Vagina (tissue), 2 donors: ENCODE measurements at places on chromosomes 1 and 21. TPM values are rescaled to one million over a fixed set of nuclear protein-coding genes. Genes with fewer than 3 reads are reported as not detected.
A peak's percentile ranks its signal among the peaks of the same experiment; 100 is the strongest.

The SPRR5 gene
- total RNA-seq: not detected

The PCP4 gene
- total RNA-seq: 174 TPM

The OR2T11 gene
- not detected for total RNA-seq

The CACNA1S gene
- total RNA-seq: not detected

The IFNGR2 gene
- total RNA-seq: 89.6 TPM

The CD5L gene
- not detected for total RNA-seq

The ETNK2 gene
- 30.9 TPM for total RNA-seq

The GSTM1 gene
- total RNA-seq: 156 TPM

DNA sequence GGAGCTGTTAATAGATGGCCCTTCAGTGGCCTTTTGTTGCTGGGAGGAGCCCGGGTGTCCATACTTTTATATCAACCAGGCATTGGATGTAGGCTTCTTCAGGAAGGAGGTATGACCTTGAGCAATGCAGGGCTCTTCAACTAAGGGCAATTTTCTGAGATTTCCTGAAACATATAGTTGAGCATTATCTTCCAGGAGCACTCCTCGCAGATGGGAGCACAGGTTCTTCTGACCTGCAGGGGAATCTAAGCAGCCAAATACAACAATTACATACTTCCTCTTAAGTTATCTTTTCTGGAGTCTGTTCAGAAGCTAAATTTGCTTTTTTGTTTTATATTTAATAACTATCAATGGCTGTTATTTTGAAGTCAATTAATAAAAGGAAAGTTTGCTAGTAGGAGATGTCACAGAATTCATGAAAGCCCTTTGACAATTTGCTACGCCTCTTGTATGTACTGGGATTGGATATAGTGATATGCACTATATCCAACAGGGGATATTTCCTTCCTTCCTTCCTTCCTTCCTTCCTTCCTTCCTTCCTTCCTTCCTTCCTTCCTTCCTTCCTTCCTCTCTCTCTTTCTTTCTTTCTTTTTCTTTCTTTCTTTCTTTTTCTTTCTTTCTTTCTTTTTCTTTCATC lies 422.6 kb upstream of the NEGR1 start:
- no peaks in the 10 kb centered on the region for H3K27me3 ChIP-seq
- no peaks in the 10 kb centered on the region for H3K36me3 ChIP-seq
- H3K27ac ChIP-seq: no peak overlapping the region
- no peak for DNase-seq

- H3K27ac ChIP-seq: peak overlapping the region; percentile 46
- H3K4me3 ChIP-seq: no peak overlapping the region
- peak; percentile 54 for DNase-seq
- H3K27me3 ChIP-seq: no peaks in the 10 kb centered on the region
- no peaks in the 10 kb centered on the region for H3K36me3 ChIP-seq
Measured at GRCh38 chr1:207898260-207898659, 12.7 kb downstream of the CD34 start.

DNA sequence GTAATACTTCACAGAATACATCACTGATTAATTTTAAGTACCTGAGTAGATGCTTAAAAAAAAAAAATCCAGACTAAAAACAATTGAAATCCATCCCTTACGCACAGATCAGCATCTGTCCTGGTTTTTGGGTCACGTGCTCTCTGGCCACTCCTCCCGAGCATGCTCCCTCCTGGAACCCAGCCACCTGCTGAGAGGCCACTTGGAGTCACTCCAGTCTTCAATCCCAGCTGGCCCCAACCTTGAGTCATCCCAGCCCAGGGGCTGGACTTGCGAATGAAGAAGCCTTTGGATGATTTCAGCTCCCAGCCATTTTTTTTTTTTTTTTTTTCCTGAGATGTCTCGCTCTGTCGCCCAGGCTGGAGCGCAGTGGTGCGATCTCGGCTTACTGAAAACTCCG lies 8.9 kb downstream of the MAP1LC3C start:
- no peak overlapping the region for H3K27ac ChIP-seq
- H3K36me3 ChIP-seq: no peaks in the 10 kb centered on the region

GRCh38 chr1:176745945-176746344 lies 283.0 kb downstream of the PAPPA2 start:
- H3K27ac ChIP-seq: no peak overlapping the region
- no peaks in the 10 kb centered on the region for H3K27me3 ChIP-seq
- no peaks in the 10 kb centered on the region for H3K36me3 ChIP-seq
- DNase-seq: no peak
- no peaks in the 10 kb centered on the region for H3K4me1 ChIP-seq
- H3K4me3 ChIP-seq: no peak overlapping the region

GRCh38 chr1:17023102-17023501 lies 11.4 kb upstream of the ATP13A2 start:
- DNase-seq: no peak
- H3K27me3 ChIP-seq: no peaks in the 10 kb centered on the region
- peaks cover 91% of the 10 kb centered on the region for H3K36me3 ChIP-seq
- H3K4me3 ChIP-seq: no peak overlapping the region
- no peak overlapping the region for H3K27ac ChIP-seq

DNA sequence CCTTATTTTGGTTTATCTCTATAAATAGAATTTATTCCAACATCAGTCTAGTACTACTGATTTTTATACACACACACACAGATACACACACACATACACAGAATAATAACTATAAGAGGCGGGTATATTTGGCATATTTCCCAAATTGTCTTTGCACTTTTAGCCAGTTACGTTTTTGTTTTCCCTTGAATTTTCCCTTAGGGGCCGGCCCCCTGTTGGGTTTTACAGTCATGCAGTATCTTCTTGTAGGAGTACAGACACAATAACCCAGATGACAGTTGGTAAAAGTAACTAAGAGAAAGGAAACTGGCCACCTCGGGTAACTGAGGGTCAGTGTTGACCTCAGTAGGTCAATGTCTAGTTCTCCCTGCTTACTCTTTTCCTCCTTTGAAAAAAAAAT lies 50.9 kb downstream of the DISP1 start:
- no peak for DNase-seq
- H3K27me3 ChIP-seq: no peaks in the 10 kb centered on the region
- H3K36me3 ChIP-seq: no peaks in the 10 kb centered on the region
- H3K27ac ChIP-seq: no peak overlapping the region
- no peaks in the 10 kb centered on the region for H3K4me1 ChIP-seq

DNA sequence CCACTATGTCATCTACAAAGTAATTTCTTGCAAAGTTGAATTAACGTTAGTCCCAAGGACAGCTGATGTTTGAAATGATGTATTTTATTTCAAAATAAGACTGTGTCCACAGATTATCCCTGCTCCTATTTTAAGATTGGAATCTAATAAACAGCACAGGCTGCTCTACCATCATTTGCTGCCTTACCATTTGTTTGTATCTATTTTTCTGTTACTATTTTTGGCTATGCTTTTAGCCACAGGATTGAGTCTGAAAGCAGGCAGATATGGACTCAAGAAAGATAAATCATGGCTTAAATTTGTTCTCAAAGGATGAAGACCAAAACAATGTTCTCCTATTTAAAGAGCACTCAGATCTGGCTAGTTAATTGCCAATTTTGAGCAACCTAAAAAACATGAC lies 105.3 kb downstream of the RGS2 start:
- no peak overlapping the region for H3K27ac ChIP-seq
- no peak overlapping the region for H3K4me3 ChIP-seq
- H3K4me1 ChIP-seq: no peaks in the 10 kb centered on the region
- DNase-seq: no peak

DNA sequence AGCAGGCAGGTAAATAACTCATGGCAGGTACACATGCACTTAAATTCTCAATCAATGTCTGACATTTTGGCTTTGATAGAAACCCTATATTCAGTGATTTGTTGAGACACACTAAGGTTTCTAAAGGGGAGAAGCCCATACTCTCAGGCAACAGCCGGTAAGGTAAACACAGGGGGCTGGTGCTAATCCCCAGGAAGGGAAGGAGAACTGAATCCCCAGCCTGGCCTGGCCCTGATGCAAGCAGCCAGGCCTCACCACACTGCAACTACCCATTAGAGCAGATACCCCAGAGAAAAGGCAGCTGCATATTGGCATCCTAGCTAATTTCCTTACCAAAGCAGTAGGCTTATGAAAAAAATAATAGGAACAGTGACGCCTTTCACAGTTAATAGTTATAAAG lies 116.5 kb upstream of the LRRC7 start:
- no peak for DNase-seq
- H3K4me3 ChIP-seq: no peak overlapping the region
- no peaks in the 10 kb centered on the region for H3K36me3 ChIP-seq
- no peaks in the 10 kb centered on the region for H3K27me3 ChIP-seq

DNA sequence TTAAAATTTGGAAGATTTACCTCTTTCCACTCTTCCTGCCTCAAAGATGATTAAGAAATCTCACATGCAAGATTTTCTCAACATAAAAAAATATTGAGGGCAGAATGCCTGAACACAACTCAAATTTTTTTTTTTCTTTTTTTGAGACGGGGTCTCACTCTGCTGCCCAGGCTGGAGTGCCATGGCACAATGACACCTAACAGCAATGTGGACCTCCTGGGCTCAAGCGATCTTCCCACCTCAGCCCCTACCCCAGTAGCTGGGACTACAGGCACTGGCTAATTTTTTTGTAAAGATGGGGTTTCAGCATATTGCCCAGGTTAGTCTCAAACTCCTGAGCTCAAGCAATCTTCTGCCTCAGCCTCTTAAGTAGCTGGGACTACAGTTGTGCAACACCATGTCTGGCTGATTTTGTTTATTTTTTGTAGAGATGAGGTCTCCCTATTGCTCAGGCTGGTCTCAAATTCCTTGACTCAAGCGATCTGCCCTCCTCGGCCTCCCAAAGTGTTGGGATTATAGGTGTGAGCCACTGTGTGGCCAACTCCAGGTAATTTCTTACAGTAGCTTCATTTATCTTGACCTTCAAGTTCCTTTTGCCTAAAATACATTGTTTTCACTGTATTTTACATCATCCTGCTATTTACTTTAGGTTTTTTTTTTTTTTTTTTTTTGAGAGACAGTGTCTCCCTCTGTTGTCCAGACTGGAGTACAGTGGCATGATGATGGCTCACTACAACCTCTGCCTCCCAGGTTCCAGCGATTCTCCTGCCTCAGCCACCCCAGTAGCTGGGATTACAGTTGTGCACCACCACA lies 10.4 kb downstream of the NUCKS1 start:
- H3K4me3 ChIP-seq: no peak overlapping the region
- DNase-seq: no peak
- H3K36me3 ChIP-seq: peaks cover 3% of the 10 kb centered on the region
- H3K4me1 ChIP-seq: peaks cover 53% of the 10 kb centered on the region

DNA sequence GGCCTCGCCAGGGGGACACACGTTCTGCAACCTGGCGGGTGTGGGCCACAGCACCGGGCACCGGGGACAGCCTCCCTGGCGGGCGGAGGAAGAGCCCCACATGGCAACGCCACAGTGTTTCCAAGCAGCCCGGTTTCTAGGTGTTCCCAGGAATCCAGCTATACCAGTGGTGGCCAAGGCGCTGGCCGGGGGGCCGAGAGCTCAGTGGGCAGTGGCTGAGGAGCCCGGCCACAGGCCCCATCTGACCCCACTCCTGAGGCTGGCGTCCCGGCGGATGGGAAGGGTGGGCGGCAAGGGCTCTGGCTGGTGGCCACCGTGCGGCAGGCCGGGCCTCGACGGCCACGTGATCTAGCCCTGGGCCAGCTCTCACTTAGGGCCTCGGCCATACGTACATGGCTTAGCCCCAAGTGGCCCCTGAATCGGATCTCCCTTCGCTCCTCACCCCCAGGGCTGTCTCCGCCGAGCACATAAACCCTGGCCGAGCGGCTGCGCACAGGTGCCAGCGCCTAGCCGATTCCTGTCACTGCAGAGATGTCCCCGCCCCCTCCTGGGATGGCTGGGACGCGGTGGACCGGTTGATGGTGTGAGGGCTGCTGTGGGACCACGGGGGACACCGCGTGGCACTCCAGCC lies 68.7 kb downstream of the MORN1 start:
- DNase-seq: no peak
- H3K27ac ChIP-seq: peak overlapping the region; percentile 87
- no peaks in the 10 kb centered on the region for H3K27me3 ChIP-seq
- H3K4me3 ChIP-seq: peak overlapping the region; percentile 17
- H3K4me1 ChIP-seq: peaks cover 38% of the 10 kb centered on the region

DNA sequence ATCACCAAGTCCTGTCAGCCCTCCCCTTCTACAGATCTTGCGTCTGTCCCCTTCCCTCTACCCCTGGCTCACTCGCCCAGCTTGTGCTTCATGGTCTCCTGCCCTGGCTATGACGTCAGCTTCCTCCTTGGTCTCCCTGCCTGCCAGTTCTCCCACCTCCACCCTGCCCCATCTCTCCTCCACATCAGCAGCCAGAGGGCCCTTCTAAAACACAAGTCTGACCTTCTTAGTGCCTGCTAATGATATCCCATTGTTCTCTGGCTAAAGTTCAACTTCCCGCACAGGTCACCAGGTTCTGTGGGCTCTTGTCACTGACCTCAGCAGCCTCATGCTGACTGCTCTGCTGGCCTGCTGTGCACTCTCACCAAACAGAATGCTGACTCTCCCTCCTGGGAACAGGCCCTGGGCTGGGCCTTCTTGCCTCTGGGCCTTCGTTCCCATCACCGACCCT lies 24.7 kb upstream of the MYCL start:
- DNase-seq: no peak
- H3K4me3 ChIP-seq: no peak overlapping the region
- no peaks in the 10 kb centered on the region for H3K27me3 ChIP-seq
- no peak overlapping the region for H3K27ac ChIP-seq
- no peaks in the 10 kb centered on the region for H3K36me3 ChIP-seq

DNA sequence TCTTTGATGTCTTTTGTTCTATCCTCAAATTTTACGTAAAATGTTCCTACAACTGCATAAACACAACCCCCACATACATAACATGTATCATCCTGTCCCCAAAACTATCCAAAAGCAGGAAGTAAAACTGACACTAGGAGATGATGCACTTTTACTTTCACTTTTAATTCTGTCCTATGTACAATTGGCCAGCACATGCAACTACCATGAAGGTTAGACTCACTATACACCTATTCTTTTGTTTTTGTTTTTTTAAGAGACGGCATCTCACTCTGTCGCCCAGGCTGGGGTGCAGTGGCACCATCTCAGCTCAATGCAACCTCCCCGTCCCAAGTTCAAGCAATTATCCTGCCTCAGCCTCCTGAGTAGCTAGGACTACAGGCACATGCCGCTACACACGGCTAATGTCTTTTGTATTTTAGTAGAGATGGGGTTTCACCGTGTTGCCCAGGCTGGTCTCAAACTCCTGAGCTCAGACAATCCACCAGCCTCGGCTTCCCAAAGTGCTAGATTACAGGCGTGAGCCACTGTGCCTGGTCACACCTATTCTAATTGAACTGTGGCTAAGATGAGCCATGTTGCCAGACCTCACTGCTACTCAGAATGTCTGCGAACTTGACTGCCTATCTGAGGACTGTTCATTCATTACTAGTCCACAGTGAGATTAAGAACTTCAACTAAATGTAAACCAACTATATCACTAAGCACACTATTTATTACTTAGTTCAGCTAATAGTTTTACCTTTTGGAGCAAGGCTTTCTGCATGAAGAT lies 48.0 kb downstream of the TOR3A start:
- H3K27ac ChIP-seq: peak overlapping the region; percentile 71
- no peaks in the 10 kb centered on the region for H3K27me3 ChIP-seq
- H3K4me1 ChIP-seq: peaks cover 48% of the 10 kb centered on the region
- DNase-seq: no peak
- H3K4me3 ChIP-seq: peak overlapping the region; percentile 20
- peaks cover 8% of the 10 kb centered on the region for H3K36me3 ChIP-seq
